SW480 (cell line): ENCODE measurements at places on chromosomes 12 and 14.

- no peak for DNase-seq
Measured at GRCh38 chr12:75528692-75529091, 17.3 kb upstream of the KRR1 start.

GRCh38 chr12:103833891-103834290 is 7.1 kb downstream of the NT5DC3 start:
- no peak for DNase-seq

GRCh38 chr14:89826596-89826995 is 127.9 kb downstream of the EFCAB11 start:
- no peak for DNase-seq

DNA sequence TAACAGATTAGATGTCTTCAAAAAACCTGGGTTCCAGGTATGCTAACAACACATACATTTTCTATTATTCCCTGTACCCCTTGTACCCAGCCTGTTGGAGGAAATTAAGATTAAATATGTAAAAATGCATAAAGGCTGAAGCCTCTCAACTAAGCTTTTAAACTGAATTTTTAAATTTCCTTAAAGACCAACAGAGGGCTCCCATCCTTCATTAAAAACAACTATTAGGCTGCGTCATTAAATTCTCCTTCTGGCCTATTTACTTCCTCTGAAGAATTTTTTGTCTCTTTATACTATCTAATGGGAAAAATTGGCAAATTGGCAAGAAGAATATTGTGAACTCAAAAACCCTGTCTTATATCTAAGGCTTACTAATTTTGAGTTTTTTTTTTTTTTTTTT is 21.8 kb downstream of the SENP1 start:
- DNase-seq = no peak

DNA sequence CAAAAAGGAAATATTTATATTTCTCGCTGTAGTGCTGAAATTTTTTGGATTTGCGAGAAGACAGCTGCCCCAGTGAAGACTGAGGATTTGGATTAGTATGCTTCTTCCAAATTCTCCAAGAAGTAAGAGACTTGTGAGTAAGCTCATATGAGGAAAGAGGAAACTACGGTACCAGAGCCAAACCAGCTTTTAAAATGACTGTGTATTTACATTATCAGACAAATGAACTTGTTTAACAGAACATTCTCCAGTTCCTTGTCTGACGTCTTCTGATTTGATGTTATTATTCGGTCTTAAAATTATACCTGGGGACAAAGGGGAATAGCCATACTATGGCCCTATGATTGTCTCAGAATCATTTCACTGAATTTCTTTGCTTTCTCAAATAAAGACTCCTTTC is 8.0 kb downstream of the CLEC12B start:
- DNase-seq = no peak

- DNase-seq = peak; percentile 76
Measured at GRCh38 chr14:67963960-67964812, 144.6 kb downstream of the RAD51B start.
